ENCODE measurements at places on chromosomes 12 and 14.

DNA sequence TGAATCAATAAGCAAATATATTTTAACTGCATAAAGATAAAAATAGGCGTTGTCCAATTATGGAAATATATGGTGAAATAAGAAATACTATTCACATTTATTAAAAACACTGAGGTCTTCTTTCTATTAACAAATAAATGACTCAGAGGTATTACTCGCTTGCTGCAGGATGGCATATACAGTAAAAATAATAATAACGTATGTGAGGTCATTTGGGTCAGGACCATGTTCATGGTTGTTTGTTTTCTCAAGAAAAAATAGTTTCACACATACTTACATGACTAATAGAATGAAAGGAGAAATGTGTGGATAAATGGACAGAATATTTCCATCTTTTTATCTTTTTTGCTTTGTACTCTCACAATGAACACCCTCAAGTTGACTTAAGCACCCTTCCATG is 46.5 kb upstream of the RTL1 start:
- DNase-seq, result no peak

- DNase-seq, result no peak
Measured at GRCh38 chr12:83323866-83324265, 637.2 kb downstream of the TMTC2 start.

- no peak for DNase-seq
Measured at GRCh38 chr14:20400589-20400964, 12.7 kb downstream of the TEP1 start.

GRCh38 chr12:100077367-100077766 is 65.3 kb downstream of the BLTP3B start:
- no peak for DNase-seq

DNA sequence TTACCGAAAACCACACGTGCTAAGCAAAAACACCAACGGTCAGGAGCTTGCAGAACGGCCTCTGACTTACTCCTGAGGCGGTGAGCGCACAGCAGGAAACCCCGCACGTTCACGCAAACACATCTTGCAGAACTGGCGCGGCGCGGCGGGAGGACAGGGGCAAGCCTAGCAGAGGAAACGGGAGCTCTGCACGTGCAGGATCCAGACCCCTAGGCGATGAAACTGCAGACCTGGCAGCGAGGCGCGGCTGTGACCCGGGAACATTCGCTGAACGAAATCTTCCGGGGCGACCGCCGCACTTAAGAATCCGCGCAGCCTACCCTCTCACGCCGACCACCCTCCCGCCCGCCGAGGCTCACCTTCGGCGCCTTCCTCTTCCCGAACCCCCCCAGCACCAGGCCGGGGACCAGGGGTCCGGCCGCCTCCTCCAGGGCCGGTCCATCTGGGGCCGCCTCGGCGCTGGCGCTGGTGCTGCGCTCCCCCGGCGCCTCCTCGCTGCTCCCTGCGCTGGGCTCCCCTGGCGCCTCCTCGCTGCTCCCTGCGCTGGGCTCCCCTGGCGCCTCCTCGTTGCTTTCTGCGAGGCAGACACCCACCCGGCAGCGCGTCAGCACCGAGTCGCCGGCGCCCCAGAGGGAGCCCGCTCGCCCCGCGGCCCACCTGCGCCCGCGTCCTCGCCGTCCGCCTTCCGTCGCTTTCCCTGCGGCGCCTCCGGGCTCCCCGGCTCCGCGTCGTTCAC is 615 bp downstream of the DDX51 start:
- DNase-seq, result no peak

DNA sequence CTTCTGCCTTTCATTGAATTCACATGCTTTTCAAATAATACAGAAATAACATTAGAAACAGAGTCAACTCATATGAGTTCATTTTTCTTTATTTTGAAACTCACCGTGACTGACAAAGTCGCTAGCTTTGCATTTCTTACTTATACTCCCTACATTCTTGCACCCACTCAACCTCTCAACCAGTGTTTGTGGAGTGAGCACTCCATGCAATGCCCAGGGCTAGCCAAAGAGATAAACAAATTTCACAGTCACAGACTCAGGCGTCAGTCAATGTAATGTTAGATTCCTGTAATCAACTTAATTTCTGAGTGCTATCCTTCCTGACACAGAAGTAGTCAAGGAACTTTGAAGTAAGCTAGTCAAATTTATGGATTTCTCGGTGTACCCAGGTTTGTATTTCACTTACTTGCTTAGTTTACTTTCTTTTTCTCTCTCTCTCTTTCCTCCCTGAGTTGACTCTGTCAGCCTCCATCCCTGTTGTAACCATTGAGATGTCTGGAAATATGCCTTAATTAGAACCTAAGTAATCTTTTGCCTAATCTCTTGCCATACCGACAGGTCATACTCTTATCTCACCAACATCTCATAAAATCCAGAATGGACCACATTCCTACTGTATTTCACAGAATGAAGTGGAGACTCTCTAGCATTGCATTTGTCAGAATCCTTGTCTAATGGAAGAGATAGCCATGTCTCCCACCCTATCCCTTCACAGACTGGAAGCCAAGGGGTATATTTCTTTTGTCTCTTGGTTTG is 413.0 kb downstream of the AEBP2 start:
- no peak for DNase-seq

DNA sequence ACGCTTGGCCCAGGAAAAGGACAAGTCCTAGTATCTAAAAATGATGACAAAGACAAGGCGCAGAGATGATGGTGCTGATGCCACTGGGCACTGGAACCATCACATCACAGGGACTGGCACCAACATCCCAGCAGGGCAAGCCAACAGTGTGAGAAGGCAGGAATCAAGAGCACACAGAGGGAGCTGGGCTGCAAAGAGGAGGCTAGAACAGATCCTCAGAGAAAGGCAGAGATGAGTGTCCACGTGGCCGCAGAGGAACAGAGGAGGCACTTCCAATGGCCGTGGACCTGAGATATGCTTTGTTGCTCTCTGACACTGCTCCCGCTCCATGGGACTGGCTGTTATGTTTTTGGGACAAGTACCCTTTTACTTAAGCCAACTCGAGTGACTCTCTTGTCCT is 17.9 kb downstream of the FOXN3 start:
- no peak for DNase-seq

GRCh38 chr14:101229666-101230065 is 326.1 kb upstream of the RTL1 start:
- no peak for DNase-seq

GRCh38 chr14:92475037-92475436 is 38.5 kb upstream of the RIN3 start:
- no peak for DNase-seq

GRCh38 chr12:991350-992333 is 619 bp downstream of the ERC1 start:
- peak; percentile 21 for DNase-seq

GRCh38 chr14:93901813-93902212 is 25.3 kb upstream of the FAM181A start:
- no peak for DNase-seq

DNA sequence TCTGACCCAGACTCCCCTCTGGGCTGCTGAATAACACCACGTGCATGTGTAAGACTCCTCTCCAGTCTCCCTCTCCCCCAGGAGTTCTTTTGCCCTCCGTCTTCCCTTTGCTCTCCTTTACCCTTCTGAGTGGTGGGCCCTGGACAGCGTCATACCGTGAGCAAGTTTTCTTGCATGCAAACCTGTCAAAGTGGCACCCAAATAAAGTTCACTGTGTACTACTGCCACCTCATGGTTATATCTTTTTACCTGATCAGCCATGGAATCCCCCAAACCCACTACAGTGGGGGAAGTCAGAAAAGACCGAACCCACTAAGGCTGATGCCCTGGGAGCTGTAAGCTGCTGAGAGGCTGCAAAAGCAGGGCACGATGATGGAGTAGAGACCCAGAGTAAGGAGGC is 131.1 kb upstream of the VRK1 start:
- DNase-seq, result no peak

GRCh38 chr14:70804556-70805162 is 4.7 kb downstream of the MAP3K9 start:
- DNase-seq, result no peak

- DNase-seq, result no peak
Measured at GRCh38 chr14:60184905-60185555, 19.8 kb upstream of the DHRS7 start.

DNA sequence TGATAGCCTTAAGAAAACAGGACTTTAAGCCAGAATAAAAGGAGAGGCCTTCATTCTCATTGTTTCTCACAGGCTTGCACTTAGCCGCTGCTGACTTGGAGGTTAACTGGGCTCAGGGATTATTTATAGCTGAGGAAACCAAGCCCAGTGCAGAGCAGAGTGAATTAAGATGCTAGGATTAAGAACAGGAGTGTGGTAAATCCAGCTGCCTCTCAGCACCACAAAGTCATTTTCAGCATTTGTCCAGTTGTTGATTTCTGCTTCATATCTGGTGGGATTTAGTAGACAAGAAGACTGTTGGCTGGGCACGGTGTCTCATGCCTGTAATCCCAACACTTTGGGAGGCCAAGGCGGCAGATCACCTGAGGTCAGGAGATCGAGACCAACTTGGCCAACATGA is 14.3 kb upstream of the KRT73 start:
- DNase-seq, result no peak

DNA sequence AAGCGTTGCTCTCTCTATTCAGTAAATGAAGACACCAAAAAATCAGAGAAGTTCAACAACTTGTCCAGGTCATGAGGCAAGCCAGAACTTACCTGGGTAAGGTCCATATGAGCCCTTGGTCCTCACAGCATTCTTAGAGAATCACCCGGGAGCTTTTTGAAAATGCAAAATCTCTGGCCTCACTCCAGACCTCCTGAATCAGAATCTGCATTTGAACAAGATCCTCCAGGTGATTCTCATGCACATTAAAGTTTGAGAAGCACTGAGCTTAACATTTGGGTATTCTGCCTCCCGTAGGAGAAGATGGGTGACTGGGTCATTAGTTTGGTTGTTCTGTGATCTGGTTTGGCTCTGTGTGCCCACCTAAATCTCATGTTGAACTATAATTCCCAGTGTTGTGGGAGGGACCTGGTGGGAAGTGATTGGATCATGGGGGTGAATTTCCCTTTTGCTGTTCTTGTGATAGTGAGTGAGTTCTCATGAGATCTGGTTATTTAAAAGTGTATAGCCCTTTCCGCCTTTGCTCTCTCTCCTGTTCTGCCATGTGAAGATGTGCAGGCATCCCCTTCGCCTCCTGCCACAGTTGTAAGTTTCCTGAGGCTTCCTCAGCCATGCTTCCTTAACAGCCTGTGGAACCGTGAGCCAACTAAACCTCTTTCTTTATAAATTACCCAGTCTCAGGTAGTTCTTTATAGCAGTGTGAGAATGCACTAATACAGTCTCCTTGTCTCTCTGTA is 221.2 kb downstream of the RAD51B start:
- no peak for DNase-seq

DNA sequence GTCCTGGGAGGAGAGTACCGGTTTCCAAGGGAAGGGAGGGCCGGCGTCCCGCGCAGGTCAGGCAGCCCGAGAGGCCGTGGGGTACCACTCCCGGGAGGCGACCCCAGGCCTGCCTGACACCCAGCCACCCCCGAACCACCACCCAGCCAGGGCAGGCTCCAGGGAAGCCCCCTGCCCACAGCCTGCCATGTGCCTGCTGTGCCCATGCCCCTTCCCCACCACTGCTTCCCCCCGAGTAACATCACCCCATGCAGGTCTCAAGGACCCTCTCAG is 2.3 kb downstream of the NUDT14 start:
- no peak for DNase-seq

DNA sequence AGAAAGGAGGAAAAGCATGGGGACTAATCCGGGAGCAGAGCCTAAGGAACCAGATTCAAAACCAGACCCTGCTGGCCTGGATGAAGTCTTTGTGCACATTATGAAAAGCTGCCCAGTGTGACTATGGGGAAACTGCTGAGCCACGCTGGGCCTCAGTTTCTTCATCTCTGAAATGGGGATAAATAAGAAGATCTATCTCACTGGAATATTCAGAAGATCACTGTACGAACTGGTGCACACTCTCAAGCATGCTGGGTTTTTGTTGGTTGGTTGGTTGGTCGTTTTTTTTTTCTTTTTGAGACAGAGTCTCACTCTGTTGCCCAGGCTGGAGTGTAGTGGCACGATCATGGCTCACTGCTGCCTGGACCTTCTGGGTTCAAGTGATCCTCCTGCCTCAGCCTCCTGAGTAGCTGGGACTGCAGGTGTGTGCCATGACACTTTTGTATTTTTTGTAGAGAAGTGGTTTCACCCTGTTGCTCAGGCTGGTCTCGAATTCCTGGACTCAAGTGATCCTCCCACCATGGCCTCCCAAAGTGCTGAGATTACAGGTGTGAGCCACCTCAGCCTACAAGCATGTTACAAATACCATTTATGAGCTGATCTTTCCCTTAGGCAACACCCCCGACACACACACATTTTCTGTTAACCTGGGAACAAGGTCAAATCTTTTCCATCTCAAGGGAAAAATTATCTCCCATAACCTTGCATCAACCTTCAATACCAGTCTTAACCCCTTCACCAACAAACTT is 33.4 kb upstream of the CORO1C start:
- DNase-seq, result no peak

DNA sequence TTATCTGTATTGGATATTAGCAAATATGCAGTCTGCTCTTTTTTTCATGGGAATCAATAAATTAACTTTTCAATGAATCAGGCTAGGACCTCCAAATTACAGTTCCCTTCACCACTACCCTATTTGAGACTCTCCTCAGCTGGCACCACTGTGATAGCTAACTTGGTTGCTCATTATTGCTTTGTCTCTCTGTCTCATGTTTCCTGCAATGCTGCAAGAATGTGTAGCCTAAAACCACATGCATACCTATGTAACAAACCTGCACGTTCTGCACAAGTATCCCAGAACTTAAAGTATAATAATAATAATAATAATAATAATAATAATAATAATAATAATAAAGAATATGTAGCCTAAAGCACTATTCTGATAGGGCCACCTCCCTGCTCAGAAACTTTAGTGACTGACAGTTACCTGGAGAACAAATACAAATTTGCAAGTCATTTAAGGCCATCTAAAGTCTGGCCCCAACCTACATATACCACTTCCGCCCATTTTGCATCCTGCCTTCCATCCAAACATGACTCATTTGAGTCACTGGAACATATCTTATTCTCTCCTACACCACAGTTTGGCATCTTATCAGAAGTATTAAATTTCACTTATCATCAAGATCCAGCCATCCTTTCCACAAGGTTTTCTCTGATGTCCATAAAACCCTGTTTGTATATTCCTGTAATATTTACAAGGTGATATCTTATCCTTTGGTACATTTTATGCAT is 215.1 kb downstream of the LRRK2 start:
- DNase-seq, result no peak

GRCh38 chr12:1798641-1799020 is 21.7 kb upstream of the LRTM2 start:
- no peak for DNase-seq

GRCh38 chr12:77060883-77061240 is 4.5 kb downstream of the E2F7 start:
- DNase-seq, result no peak

DNA sequence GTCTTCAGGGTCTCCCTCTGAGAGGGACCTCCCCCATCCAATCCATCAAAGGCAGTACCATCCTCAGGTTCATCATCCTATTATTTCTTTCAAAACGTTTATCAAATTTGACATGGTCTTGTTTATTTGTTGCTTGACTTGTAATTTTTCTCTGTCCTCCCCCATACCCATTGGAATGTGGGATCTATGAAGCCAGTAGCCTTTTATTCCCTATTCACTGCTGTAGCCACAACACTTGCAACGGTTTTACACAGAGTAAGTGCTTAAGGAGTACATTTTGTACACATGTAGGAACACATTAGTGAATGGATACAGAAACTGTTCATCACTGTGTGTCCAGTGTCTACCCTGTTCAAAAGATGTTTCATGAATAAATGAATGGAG is 41.5 kb downstream of the IGF1 start:
- DNase-seq, result no peak

- no peak for DNase-seq
Measured at GRCh38 chr12:93115646-93116045, 186.6 kb upstream of the EEA1 start.
